Right cardiac atrium (tissue), 5 donors: ENCODE measurements at places on chromosomes 5 and 9. TPM values are rescaled to one million over a fixed set of nuclear protein-coding genes. Genes with fewer than 3 reads are reported as not detected.

- peak; percentile 71 for DNase-seq
Measured at GRCh38 chr5:80672140-80672736, 17.5 kb upstream of the DHFR start.

DNA sequence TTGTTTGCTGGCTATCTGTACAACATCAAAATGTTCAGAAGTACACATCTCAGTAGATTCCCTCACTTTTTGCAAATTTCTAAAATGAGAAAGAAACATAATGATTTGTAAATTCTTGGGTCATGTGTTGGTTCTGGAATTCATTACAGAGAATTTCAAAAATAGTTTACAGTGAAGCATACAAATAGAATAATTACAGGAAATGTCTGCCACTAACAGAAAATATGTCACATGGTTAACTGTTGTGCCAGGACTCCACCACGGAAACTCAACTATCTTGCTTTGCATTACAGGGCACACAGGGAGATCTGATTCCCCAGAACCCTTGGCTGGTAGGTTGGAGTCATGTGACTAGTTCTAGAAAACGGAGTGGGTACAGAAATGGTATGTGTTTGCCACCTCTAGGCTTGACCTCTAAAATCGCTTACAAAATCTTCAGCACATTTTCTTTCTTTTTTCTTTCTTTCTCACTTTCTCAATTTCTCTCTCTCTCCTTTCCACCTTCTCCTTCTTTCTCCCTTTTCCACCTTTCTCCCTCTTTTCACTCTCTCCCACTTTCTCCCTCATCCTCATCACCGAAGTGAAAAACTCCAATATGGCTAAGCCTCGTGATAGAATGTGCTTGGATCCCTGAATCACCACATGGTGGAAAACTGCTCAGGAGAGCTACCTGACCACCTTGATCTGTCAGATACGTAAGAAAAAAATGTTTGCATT, 32.4 kb downstream of the RASEF start:
- no peak for DNase-seq

- no peak for DNase-seq
Measured at GRCh38 chr5:17309462-17309861, 92.0 kb downstream of the BASP1 start.

GRCh38 chr5:55994998-55995914, 493 bp upstream of the IL6ST start:
- peak; percentile 99 for DNase-seq

GRCh38 chr9:137130176-137130755, 8.7 kb upstream of the GRIN1 start:
- DNase-seq, result peak; percentile 6

GPR21 gene
- polyA plus RNA-seq, result 0.36 TPM

MTRR gene
- 15.0 TPM for polyA plus RNA-seq

RLN2 gene
- polyA plus RNA-seq, result 0.59 TPM

SH2D3C gene
- 17.4 TPM for polyA plus RNA-seq

RASGEF1C gene
- 0.50 TPM for polyA plus RNA-seq

- no peak for DNase-seq
Measured at GRCh38 chr9:87732344-87732743, 6.4 kb downstream of the CTSL start.

DNA sequence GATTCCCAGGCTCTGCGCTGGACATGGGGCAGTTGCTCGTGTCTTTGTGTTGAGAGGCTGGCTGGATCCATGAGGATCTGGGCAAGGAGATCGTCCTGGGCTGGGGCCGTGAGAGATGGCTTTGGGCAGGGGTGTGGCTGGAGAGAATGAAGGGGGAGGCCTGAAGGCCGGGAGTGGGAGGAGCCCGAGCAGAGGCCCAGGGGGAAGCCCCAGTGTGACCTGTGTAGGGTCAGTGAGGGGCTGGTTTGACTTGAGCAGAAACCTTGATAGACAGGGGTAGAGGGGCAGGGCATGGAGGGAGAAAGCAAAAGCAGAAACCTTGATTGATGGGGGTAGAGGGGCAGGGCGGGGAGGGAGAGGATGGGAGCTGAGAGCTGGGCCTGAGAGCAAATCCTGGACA, 54.4 kb upstream of the ASS1 start:
- DNase-seq, result peak; percentile 11

DNA sequence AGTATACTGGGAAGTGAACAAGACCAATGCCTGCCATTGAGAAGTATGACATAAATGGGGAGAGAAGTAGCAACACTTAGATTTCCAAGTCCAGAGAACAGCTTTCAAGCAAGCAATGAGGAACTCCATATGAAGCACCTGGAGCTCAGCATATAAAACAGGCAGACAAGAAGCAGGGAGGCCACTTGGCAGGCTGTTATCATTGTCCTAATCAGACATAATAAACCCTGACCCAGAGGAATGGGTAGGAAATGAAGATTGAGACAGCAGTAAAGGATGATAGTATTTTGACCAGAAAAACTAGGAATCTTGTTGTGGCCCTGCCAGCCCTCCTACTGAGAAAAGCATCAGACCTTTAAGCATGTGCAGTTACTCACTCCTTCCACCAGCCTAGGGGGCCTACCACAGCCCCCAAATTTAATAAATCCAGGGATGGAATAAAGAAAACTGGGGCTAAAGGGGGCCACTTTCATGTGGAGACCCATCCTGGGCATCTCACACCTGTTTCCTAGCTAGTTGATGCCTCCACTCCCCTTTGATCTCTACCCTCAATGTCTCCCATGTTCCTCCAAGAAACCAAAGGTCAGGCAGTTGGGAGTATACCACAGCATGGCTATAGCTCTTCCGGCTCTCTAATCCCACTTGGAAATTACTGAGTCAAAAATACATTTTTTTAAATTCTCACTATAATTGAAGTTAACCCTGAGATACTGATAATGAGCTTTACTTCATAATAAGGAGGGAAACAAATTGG, 135.1 kb downstream of the SIL1 start:
- DNase-seq, result no peak

GRCh38 chr5:91110686-91111085, 272.4 kb downstream of the ARRDC3 start:
- DNase-seq, result no peak

GRCh38 chr9:35510754-35511428, 21.0 kb downstream of the RUSC2 start:
- DNase-seq, result peak; percentile 93

SPATA31D4 gene
- not detected for polyA plus RNA-seq

TMEM174 gene
- not detected for polyA plus RNA-seq

GRCh38 chr5:131644822-131645221, 9.8 kb upstream of the RAPGEF6 start:
- no peak for DNase-seq

DNA sequence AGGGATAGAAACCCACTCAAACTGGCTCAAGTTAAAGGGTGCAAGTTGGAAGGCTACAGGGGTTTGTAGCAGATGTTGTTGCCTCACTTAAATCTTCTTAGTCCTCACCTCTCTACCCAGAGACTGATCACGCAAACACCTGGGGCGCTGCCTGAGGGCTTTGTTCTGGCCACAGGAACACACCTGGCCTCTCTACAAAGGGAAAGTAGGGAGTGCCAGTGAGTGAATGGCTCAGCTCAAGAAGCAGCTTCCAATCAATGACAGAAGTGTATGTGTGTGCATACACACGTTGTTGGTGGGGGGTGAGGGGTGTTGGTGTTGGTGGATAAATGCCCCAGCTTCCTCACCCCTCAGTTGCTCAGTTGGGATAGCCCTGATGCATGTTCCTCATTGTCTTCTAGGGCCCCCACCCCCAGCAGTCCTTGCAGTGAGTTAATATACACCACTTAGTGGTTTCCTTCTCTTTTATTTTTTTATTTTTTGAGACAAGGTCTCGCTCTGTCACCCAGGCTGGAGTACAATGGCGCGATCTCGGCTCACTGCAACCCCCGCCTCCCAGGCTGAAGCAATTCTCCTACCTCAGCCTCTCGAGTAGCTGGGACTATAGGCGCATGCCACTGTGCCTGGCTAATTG, 30.6 kb upstream of the CTNNA1 start:
- no peak for DNase-seq

GRCh38 chr9:1606253-1606652, 408.9 kb upstream of the SMARCA2 start:
- DNase-seq, result no peak

DNA sequence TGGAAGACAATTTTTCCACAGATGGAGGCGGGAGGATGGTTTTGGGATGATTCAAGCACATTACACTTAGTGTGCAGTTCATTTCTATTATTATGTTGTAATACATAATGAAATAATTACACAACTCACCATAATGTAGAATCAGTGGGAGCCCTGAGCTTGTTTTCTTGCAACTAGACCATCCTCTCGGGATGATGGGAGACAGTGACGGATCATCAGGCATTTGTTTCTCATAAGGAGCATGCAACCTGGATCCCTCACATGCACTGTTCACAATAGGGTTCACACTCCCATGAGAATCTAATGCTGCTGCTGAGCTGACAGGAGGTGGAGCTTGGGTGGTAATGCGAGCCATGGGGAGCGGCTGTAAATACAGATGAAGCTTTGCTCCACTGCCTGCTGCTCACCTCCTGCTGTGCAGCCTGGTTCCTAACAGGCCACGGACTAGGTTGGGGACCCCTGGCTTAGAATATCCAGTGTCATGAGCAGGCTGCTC, 1.6 kb downstream of the STKLD1 start:
- no peak for DNase-seq

OTP gene
- polyA plus RNA-seq, result not detected

TMOD1 gene
- 184 TPM for polyA plus RNA-seq

GRCh38 chr5:173328844-173329490, 753 bp upstream of the STC2 start:
- no peak for DNase-seq

LPAR1 gene
- polyA plus RNA-seq, result 14.2 TPM

GRCh38 chr9:4375424-4376200, 75.7 kb upstream of the GLIS3 start:
- no peak for DNase-seq

PCDHA13 gene
- 0.05 TPM for polyA plus RNA-seq

OLFML2A gene
- polyA plus RNA-seq, result 15.1 TPM

GRCh38 chr9:14203356-14204056, 110.4 kb downstream of the NFIB start:
- peak; percentile 81 for DNase-seq

DNA sequence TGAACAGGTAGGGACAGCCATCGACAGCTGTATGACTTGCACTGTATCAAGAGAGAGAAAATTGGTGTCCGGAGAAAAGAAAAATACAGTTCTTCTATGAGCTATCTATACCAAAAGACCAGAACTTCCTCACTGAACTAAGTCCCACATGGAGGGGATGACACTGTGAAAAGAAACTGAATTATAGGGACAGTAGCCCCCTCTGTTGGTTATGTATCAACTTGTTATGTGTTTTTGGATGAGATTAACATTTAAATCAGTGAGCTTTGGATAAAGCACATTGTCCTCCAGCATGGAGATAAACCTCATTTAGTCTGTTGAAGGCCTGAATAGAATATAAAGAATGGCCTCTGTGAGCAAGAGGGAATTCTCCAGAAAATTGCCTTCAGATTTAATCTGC, 176.6 kb upstream of the SH3GL2 start:
- DNase-seq, result no peak

DNA sequence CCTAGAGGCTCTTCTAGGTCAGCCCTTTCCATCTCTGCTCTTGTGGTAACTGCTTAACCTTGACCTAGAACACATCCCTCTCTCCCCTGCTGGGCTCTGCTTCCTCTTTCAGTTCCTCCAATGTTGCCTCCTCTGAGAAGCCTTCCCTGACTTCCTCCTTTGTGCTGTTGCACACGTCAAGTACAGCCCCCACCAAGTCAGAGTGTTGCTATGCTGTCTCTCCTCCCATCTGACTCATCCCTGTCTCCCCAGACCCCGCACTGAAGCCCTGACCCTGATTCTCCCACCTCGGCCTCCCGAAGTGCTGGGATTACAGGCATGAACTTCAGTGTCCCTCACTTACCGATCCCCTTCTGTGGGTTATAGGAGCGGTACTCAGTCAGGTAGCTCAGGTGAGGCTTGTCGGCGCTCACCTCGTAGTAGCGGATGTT, 10.4 kb upstream of the TRIM14 start:
- DNase-seq, result no peak

CDX1 gene
- polyA plus RNA-seq, result 0.09 TPM

- DNase-seq, result peak; percentile 69
Measured at GRCh38 chr5:129460936-129461710, 1.0 kb downstream of the ADAMTS19 start.

DNA sequence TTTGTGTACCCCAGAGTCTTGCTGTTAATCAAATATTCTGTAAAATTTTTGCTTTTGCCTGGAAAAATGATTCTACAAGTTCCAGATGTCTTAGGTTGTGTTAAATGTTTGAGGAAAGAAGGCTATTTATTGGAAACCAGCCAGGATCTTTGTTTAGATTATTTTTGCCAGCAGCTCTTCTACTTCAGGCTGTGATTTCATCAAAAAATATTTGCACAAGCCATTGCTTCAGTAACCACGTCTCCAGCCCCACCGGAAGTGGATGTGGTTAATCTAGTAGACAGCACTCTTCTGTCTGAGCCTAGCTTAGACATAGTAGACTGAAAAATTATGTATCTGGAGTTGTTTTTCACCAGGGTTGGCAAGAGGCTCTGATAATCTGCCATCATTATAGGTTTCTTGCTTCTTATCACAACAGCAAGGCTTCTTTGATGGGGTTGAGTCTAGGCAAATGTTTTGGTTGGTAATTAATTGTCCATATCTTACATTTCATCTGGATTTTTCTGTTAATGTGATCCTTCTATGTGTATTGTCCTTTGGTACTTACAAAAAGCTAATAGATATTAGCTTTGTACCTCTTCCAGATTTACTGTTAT, 17.1 kb downstream of the KCTD16 start:
- peak; percentile 22 for DNase-seq
